ENCODE measurements at places on chromosomes 7 and 10.
A peak's percentile ranks its signal among the peaks of the same experiment; 100 is the strongest.

DNA sequence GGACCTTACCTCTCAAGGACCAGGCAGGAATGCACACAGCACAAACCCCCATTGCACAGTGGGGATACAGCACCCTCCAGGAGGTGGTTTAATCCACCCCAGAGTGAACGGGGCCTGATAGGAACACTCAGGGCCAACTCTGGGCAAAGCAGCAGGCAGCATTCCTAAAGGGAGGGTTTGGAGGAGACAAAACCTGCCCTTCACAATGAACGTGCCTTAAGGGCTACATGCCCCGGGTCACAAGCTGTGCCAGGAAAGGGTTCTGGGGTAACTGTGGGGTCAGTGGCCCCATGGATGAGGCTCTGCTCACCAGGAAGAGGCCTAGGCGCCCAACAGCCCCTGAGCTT, 1.1 kb downstream of the GPRIN2 start:
- peak; percentile 2 for DNase-seq

- no peak for DNase-seq
Observed at GRCh38 chr10:88254091-88254490, 329.0 kb downstream of the RNLS start.

GRCh38 chr10:51918440-51918839, 219.0 kb upstream of the CSTF2T start:
- DNase-seq, result no peak

DNA sequence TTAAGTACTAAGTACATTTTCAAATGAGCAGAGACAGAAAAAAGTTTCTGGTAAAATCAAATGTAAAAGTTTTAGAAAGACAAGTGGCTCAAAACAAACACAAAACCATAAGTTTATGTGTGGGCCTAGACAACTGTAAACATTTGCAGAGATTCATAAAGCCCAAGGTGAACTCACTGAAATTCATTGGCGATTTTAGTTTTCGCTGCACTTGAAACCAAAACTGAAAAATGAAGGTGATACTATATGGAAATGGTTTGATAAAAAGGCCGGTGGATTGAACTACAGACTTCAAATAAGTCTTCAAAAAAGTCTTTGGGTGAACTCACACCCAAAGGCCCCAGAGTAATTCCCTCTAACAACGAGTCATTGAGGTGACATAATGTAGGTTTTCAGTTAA, 1184.9 kb upstream of the C7orf33 start:
- DNase-seq, result no peak

- no peak for DNase-seq
Observed at GRCh38 chr7:1752111-1752510, 82.0 kb downstream of the ELFN1 start.

GRCh38 chr7:151012911-151013347, 11.4 kb downstream of the ATG9B start:
- DNase-seq, result peak; percentile 68

DNA sequence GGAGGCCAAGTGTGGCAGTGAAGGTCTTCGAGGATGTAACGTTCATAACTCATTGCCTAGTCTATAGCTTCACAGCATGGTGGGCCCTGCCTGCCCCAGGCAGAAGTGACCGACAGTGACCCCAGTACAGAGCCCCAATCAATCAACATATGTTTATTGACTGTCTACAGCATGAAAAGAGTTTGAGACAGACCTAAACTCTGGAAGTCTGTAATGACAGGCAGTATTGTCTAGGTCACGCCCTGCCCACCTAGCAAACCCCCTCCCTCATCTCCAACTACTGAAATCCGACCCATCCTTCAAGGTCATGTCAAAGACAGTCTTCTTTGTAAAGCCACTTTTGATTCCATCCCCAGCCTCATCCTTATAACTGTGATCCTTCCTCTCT, 43.9 kb downstream of the LYZL1 start:
- no peak for DNase-seq

- DNase-seq, result no peak
Observed at GRCh38 chr10:91350651-91351081, 59.5 kb upstream of the HECTD2 start.

DNA sequence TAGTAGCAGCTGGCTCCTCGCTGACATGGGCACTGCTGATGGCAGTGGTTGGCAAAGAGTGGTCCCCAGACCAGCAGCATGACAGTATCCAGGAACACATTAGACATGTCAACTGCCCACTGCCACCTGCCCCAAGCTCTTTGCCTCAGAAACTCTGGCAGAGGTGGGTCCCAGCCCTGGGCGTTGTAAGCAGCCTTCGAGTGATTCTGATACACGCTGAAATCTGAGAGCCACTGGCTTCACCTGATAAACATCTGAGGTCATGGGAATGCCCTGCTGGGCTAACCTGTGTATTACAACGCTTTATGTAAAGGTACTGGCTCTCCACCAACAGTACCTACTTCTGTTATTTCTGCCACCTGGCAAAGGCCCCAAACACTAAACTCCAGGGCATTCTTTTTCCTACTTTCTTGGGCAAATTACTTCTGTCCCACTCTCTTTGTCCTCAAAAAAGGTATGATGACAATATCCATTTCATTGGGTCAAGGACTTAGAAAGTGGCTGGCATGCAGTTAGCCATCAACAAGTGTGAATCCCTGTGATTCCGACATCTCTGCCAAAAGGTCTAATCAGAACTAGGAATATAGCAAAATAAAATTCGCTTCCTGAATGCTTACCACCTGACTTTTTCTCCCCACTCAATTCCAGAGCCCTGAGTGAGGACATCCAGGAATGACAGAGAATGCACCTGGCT, 9.2 kb downstream of the SGMS1 start:
- DNase-seq, result no peak

- DNase-seq, result no peak
Observed at GRCh38 chr10:122163174-122164022, 107.7 kb upstream of the BTBD16 start.

DNA sequence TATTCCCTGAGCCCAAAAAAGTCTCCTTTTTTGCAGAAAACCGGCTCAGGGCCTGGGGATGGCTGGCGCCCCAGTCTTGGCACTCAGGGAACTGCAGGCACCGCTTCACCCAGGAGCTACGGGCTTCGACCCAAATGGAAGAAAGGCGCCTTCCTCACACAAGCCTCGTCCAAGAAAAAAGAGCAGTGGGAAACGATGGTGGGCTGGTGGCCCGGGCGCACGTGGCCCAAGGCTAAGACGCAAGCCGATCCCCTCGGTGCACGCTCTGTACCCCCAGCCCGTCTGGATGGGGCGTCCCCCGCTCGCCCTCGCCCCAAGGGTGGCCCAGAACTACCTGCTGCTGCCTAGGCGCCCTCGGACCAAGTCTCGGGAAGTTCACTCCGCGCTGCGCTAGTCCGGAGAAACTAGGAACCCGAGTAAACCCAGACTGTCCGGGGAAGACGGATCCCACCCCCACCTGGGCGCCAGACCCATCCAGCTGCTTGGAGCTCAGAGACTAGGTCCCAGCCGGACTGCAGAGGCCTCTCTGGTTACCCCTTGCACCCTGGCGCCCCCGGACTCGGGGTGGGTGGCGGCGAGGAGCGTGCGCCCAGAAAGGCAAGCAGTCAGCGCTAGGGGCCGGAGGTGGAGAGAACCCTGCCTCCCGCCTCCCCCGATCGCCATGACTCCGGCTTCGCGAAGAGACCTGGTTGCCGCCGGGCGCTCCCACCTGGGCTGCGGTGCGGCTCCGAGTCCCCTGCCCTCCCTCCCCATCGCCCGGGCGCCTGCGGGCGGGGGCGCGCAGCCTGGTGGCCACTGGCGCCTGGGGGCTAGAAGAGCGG, 76.4 kb downstream of the CALN1 start:
- DNase-seq, result no peak

DNA sequence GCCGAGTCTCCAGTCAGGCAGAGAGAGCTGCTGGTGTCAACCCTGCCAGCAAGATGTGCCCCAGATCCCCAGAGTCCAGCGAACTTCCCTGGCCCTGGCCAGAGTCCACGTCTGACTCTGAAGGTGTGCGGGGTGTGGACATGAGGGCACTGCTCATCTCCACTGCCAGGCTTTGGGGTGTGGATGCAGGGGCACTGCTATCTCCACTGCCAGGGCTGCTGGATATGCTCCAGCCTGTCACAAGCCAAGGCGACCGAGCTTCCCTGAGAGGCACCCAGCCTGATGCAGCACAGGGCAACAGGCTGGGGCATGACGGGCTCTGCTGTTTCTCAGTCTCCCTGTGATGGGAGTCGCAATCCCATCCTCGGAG, 596.8 kb downstream of the PTPRN2 start:
- no peak for DNase-seq

DNA sequence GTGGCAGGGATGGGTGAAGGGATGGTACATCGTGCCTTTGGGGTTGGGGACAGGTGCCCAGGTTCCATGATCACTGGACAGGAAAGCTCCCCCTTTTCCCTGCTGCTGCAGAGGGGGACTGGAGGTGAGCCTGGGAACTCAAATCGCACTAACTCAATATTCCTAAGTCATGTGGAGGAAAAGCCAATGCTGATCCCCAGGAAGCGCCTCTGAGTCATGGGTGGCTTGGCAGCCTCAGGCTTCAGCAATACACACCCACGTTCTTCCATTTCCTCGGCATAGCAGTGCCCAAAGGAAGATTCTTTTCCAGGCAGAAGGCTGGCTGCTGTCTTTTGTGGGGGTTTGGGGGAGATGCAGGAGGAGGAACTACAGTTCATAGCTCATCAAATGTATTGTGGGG, 165.8 kb downstream of the CCDC3 start:
- no peak for DNase-seq

- DNase-seq, result no peak
Observed at GRCh38 chr10:120949609-120950031, 98.5 kb downstream of the WDR11 start.

DNA sequence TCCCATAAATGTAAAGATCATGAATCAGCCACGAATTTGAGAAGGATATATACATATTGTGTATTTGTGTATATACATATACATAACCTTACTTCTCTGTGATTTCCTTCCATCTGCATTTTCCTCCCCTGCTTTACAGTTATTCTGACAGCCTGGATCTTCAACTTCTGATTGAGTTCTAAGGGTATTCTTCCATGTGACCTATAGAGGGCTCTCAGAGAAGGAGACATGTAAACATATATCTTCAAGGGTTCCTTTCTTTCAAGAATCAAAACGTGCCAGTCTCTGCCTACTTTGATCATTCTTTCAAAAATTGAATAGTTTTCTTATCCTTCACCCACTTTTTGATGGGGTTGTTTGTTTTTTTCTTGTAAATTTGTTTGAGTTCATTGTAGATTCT, 453.7 kb upstream of the POT1 start:
- no peak for DNase-seq

DNA sequence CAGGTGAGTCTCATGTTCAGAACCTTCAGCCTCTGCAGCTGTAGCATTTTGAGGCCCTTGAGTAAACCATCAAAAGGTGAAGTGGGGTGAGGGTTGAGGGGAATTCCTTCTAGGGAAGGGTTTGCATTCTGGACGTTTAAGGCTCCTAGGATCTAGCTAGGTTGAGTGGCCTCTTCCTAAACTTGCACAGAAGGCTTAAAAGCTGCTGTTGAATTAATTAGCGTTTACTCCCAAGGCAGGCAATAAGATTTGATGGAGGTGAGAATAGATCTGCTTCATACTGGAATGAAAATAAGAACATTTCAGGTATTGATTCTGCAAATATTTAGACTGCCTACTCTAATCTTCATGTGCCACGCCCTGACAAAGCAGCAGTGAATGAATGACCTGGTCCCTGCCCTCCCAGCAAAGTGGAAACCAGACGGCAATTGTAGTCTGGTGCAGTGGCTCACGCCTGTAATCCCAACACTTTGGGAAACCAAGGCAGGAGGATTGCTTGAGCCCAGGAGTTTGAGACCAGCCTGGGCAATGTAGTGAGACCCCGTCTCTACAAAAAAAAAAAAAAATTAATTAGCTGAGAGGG, 11.4 kb upstream of the KPNA7 start:
- no peak for DNase-seq

DNA sequence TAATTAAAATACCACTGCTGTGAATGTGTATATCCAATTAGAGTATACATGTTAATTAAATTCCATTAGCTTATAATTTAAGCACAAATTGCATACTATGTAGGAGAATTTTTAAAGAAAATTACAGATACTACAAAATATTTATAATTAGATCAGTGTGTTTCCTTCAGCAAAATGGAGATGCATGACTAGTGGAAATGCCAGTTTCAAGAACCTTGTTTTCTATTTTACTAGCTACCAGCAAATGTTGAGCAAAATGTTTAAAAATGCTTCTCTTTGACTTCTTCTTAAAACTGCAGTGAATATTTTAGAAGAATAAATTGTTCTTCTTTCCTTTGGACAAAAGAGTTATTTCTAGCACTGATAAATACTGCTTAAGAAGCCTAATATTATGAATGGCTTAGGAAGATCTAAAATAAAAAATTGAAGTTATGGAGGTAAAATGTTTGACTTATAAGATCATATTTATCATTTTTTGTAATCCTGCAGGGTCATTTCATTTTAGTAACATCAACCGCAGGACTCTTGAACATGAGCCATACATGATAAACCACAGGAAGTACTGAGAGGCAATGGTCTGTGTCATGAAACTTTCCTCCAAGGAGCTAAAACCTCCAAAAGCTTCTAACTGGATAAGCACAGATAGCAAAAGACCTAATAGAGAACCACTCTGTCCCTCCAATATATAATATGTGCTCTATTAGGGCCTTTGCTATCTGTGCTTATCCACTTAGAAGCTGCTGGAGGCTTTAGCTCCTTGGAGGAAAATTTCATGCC, 1066.0 kb upstream of the CELF2 start:
- DNase-seq, result peak; percentile 3

- peak; percentile 39 for DNase-seq
Observed at GRCh38 chr10:133010095-133010842, 67.9 kb upstream of the CFAP46 start.

GRCh38 chr7:157846271-157846670, 509.5 kb downstream of the DNAJB6 start:
- no peak for DNase-seq

- peak; percentile 78 for DNase-seq
Observed at GRCh38 chr10:124092860-124093773, at the start of gene CHST15. CHST15 (minus strand) TSS chr10:124093598; CDS start chr10:124046212, 47,386 bp downstream.

- DNase-seq, result no peak
Observed at GRCh38 chr7:45897042-45897690, 8.9 kb downstream of the IGFBP1 start.

DNA sequence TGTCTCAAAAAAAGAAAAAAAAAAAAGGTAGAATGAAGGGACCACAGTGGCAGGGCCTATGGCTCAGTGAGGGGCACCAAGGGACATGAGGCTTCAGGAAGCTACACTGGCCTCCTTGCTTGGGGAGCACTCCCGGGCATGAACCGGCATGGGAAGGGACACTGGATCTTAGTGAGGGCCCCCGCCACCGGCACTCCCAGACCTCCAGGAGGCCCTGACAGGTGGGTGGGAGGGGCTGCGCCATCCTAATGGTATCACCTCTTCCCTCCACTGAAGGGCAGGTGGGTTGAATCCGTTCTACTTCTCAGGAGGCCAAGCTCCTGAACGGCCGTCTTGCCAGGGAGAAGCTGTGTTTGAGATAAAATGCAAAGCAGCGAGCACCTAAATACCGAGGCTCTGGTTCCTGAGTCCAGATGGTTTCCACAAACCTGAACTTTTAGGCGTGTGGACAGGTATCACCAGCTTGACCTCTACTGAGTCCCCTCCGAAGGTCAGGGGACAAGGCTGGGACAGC, 69.8 kb downstream of the C10orf143 start:
- DNase-seq, result no peak

DNA sequence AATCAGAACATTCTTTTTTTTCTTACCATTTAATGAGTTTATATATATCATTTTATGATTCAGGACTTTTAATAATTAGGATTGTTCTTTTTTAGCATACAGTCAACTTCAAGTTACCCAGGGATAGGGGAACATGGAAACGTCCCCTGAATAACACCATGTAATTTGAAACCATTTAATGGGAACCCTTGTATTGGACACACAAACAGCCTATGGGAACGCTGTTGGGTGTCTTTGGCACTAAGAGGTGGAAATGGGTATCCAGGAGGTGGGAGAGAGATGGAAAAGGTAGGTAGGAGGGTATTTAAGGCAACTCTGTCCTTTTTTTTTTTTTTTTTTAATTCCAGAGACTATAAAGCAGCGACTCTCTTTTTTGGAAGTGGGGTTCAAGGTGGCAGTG, 2.6 kb downstream of the LUC7L2 start:
- DNase-seq, result no peak

All from suppressor macrophage (primary cell).